ENCODE measurements at places on chromosomes 7 and 10.

DNA sequence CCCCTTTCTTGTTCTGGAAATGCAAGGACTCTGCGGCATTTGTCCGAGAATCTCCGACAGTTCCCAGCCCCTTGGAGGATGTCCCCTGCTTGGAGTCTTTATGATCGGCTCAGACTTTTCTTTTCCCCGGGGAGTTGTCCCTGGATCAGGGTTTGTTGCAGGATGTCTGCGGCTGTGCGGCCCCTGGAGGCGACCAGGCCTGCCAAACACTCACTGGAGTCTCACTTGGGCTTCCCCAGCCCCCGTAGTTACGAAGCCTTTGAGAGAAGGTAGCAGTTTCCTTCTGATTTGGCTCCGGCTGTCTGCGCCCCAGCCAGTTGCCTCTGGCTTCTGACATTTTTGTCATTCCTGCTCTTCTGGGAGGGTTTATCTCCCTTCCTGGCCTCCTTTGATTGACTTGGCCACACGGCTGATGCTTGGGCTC is 16.1 kb downstream of the COL26A1 start:
- DNase-seq, result peak; percentile 46

GRCh38 chr10:98349508-98349922 is 65.5 kb downstream of the PYROXD2 start:
- peak; percentile 100 for DNase-seq

DNA sequence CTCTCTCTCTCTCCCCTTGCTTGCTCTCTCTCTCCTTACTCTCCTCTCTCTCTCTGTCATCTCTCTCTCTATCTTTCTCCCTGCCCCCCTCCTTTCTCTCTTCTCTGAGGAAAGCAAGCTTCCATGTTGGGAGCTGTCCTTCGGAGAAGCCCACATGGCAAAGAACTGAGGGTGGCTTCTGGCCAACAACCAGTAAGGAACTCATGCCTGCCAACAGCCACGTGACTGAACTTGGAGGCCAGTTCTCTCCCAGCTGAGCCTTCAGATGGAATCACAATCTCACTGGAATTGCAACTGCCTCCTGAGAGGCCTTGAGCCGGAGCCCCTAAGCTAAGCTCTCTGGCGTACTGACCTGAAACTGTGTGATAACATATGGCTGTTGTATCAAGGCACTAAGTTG is 12.0 kb upstream of the DHTKD1 start:
- no peak for DNase-seq

- DNase-seq, result no peak
These were observed 44.2 kb upstream of the SLC35G1 start for GRCh38 chr10:93849593-93849992.

- peak; percentile 79 for DNase-seq
These were observed 39.5 kb downstream of the TSPAN14 start for GRCh38 chr10:80493522-80494051.

DNA sequence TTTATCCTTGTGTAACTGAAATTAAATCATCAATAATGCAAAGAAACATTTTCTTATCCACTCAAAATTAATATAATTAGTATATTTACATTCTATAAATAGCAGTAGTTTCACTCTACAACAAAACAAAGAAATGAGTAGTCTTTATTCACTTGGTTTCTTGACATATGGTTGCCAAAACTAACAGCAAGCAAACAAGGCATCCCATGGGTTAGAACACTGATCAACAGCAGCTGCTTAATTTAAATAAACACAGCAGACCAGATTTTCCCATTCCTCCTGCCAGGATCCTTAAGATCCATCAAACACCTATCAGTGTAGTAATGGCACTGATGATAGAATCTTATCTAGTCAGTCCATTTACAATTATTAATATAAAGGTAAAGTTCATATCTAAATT is 22.1 kb downstream of the NCAPG2 start:
- no peak for DNase-seq

DNA sequence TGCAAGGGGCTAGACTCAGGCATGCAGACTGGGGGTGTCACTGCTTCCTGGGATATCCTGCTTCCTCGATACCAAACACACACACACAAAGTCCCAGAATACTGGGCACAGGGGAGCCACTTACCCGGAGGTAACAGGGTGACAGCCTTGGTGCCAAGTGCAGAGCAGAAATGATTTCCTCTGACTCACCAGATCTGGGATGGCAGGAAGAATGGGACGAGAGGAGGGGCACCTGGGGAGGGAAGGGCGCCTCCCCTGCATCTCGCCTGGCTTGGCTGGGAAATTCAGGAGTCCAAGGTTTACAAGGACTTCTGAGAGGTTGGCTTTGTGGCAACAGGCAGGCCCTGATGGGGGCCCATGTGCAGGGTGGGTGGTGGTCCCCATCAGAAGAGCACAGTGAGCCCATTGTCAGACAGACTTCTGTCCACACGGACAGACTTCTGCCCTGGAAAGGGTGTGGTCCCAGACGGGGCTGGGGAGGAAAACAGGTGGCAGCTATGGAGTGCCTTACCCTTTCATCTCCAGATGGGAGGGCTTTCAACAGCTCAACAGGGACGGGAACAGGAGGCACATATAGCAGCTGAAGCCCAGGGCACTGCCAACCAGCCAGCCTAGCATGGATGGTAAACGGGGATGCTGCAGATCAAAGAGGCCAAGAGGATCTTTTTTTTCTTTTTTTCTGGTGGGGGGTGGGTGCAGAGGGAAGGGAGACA is 9.7 kb upstream of the CCL24 start:
- no peak for DNase-seq

GRCh38 chr10:125953778-125954385 is 57.5 kb downstream of the FANK1 start:
- peak; percentile 48 for DNase-seq

- DNase-seq, result no peak
These were observed 41.3 kb downstream of the TBXAS1 start for GRCh38 chr7:139870380-139870779.

DNA sequence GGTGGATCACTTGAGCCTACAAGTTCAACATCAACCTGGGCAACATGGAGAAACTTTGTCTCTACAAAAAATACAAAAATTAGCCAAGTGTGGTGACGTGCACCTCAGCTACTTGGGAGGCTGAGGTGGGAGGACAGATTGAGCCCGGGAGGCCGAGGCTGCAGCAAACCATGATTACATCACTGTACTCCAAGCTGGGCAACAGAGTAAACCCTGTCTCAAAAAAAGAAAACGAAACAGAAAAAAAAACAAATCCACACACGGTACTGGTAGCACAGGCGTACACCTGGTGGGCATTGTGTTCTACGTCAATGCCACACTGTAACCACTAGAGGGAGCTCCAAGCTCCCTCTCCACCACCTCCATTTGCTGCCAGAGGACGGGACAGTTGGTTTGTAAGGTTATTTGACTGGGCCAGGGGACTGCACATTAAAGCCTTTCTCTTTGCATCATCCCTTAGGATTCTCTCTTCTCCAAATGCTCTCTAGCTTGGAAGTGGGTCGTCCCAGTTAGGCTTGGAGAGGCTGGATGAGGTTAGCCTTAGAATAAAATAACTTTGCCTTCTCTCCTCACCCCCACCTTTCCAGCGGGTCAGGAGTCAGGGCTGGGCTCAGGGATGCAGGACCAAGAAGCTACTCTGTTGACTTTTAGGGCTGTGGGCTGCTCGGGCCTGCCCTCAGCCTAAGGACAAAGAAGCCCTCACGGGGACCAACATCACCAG is 130.8 kb downstream of the SORBS1 start:
- DNase-seq, result peak; percentile 71

- no peak for DNase-seq
These were observed 229.7 kb upstream of the ETV1 start for GRCh38 chr7:14219125-14219524.

- DNase-seq, result no peak
These were observed 380.1 kb downstream of the HPSE2 start for GRCh38 chr10:98855403-98856189.

GRCh38 chr7:46100521-46100920 is 179.4 kb upstream of the IGFBP3 start:
- no peak for DNase-seq

GRCh38 chr7:49791088-49791741 is 17.8 kb downstream of the VWC2 start:
- no peak for DNase-seq

DNA sequence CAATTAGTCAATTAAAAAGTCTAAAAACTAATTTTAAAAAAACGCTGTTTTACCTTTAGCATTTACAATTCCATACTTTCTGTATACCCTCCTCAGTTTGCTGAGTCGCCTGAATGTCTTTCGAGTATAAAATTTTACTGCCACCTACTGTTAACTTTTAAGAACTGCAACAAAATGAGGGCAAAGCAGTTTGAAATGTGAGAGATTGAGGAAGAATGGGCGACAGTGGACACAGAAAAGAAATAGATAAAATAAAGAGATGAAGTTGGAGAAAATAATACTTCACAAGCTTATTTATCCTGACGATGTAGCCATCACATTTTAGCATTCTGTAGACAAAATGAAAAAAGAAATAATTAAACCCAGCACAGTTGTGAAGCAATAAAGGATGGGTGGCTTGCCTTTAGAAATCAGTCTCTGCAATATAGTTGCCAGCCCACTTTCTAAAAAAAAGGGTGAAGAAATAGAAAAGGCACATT is 110.8 kb upstream of the PTN start:
- DNase-seq, result peak; percentile 67

DNA sequence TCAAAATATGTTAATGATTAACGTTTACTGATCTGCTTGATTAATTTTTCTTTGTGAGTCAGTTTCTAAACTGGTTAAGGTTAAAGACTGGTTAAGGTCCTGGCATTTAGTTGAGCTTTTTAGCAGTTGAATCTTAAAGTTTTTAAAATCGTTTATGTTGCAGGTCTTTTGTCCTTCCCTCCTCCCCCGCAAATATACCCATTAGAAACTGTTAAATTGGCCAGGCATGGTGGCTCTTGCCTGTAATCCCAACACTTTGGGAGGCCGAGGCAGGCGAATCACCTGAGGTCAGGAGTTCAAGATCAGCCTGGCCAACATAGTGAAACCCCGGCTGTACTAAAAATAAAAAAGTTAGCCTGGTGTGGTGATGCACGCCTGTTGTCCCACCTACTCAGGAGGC is 100.9 kb downstream of the PODXL start:
- no peak for DNase-seq

- DNase-seq, result no peak
These were observed 78.6 kb upstream of the ZNF479 start for GRCh38 chr7:57210871-57211270.

DNA sequence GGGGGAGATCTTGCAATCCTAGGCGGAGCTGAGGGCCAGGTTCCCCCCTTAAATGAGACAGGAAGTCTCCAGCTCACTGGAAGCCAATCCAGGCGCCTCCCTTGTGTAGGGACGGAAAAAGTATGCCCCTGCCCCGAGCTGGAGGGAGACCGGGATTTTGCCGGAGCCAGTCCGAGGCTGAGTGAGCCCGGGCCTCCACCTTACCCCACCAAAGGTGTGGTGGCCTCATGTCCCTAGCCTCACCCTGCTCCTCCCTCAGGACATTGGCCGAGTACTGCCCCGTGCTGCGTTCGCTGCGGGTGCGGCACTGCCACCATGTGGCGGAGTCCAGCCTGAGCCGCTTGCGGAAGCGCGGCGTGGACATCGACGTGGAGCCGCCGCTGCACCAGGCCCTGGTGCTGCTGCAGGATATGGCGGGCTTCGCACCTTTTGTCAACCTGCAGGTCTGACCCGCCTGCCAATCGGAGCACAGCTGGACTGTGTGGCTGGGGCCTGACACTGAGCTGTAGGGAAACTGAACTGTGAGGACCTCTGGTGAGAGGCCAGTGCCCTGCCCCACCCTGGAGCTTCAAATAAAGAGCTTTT is 2.0 kb downstream of the FBXL15 start:
- peak; percentile 92 for DNase-seq

DNA sequence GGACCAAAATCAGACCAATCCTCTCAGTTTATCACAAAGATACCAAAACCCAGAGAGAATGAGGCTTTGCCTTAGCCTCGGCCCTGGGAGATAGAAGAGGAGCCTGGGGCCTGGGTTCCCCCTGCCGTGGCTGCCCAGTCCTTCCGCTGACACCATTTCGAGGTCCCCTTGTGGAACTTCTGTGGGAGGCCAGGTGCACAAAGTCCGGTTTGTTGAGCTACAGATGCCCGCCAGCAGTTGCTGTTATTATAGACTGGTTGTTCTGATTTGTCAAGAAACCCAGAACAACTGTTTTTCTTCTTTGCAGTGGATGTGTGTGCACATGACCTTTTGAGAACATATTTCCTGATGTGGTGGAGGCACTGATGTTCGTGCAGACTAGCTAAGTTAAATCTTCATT is 47.6 kb downstream of the CUX1 start:
- no peak for DNase-seq

DNA sequence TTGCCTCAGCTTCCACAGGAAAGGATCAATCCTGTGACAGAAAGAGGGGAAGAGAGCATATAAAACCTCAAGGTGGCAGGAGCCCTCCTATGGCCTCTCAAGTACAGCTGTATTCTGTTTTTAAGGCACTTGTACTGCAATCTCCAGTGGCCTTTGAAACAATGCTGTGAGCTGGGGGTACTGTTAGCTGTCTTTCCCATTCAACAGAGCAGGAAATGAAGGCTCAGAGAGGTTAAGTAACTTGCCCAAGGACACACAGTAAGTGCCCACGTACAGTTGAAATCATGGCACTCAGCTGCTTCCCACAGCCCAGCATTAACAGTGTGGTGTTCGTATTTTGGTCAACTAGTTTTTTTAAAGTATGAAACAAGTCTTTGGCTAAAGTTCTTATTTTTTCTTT is 34.0 kb downstream of the DUSP5 start:
- no peak for DNase-seq

DNA sequence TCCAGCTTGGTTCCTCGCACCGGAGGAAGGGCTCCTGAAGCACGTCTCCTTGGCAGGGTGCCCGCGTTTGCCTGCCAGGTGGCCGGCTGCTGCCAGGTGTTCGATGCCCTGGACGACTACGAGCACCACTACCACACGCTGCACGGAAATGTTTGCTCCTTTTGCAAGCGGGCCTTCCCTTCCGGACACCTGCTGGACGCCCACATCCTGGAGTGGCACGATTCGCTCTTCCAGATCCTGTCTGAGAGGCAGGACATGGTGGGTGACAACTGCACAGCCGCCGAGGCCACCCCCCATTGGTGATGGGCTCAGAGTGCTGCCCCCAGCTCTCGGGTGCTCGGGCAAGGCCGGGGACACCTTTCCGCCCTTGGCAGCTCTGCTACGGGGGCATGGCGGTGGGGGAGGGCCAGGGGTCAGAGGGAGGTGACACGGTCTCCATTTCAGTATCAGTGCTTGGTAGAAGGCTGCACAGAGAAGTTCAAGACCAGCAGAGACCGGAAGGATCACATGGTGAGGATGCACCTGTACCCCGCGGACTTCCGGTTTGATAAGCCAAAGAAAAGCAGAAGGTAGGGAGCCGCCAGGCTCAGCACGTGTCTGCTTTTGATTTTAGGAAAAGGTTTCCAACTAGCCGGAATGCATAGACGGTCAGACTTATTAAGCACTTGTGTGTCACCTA is 1.1 kb downstream of the ZNF511 start:
- DNase-seq, result no peak

- DNase-seq, result peak; percentile 64
These were observed 21.7 kb downstream of the CCM2 start for GRCh38 chr7:45021604-45022296.

GRCh38 chr10:133226251-133226808 is 3.7 kb upstream of the UTF1 start:
- peak; percentile 45 for DNase-seq

GRCh38 chr10:73480158-73480557 is 15.7 kb downstream of the PPP3CB start:
- peak; percentile 75 for DNase-seq

GRCh38 chr7:94253686-94254085 is 141.0 kb upstream of the COL1A2 start:
- no peak for DNase-seq

Measured in GM23248 (cell line).